Fibroblast of pulmonary artery (primary cell): ENCODE measurements at places on chromosomes 7 and 10.

GRCh38 chr10:116756277-116756676 is 13.9 kb upstream of the HSPA12A start:
- peak; percentile 43 for DNase-seq

DNA sequence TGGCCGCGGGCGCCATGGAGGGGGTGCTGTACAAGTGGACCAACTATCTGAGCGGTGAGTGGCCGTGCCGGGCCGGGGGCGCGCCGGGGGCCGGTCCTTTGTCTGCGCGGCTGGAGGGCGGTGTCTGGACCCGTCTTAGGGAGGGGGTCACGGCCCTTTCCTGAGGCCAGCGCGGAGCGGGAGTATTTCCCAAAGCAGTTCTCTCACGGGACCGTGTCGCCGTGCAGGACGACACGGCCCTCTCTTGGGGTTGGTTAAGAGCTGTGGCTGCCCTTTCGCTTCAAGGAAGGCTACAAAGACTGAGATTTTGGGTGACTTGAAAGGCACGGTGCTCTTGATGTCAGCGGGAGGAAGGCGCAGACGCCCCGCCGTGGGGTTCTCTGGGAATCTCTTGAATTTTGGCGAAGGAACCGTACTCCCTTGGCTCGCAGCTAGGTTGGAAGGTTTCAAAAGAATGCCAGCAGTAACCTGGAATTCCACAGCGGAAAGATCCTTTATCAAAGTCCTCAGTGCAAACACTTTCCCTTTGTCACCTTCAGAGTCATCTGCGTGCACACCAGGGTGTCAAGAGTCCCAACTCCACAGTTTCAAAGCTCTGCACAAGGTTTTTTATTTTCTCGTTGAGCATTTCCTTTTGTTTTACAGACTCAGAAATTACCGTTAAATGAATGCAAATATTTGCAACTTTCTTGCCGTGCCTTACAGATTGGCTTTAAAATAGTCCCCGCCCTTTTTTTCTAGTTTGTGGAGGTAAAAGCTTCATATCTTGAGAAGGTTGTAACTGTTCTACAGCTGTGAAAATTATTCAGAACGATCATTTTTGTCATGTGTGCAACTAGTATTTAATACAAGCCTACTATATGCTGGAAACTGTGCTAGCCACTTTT is 780 bp downstream of the PLEKHA8 start:
- peak; percentile 37 for DNase-seq

- DNase-seq, result peak; percentile 85
Observed at GRCh38 chr10:102691285-102692066, 22.7 kb downstream of the ARL3 start.

DNA sequence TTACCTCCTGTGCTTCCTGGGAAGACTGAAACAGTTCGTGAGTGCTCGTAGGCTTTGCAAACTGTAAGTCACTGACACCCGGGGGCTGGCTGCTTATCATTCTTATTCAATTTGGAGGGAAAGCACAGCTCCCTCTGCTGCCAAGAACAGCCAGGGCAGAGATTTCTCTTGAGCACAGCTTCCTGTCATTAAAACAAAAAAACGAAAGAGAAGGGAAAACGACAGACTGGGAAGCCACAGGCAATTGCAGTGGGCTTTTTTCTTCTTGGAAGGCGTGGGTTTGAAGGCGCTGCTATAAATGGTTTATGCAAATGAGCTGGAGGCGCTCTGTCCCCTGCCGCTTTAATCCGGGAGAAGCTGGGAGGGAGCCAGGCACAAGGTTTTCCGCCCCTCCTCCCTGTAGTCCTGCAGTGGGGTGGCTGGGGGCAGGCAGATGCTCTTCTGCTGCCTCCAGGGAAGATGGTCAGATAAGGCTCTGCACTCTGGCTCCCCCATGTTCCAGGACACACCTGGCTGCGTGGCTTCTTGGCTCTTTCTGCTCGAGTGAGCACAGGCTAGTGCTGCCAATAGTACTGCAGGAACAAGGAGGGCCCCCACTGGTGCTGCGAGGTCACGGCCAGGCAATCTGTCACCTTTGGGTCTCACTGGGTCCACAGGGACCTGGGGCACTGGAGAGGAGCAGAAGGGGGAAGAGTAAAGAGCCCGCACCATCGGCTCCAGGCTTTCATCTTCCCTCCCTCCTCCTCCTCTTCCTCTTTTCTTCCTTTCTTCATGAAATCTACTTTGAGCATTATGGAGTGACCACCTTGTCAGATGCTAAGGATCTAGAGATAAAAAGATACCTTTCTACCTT is 49.5 kb downstream of the NEURL1 start:
- peak; percentile 59 for DNase-seq

DNA sequence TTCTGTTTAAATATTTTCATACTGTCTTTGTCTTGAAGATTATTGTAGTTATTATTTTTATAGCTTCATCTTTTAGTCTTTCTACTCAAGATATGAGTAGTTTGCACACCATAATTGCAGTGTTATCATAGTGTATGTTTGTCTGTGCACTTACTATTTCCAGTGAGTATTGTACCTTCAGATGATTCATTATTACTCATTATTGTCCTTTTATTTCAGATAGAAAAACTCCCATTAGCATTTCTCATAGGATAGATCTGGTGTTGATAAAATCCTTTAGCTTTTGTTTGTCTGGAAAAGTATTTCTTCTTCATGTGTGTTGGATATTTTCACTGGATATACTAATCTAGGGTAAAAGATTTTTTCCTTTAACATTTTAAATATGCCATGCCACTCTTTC is 646.2 kb upstream of the GRM3 start:
- DNase-seq, result no peak

- peak; percentile 46 for DNase-seq
Observed at GRCh38 chr7:135510592-135511183, 786 bp upstream of the CNOT4 start.
